GM12878 (cell line): ENCODE measurements at places on chromosomes 16 and 17.

DNA sequence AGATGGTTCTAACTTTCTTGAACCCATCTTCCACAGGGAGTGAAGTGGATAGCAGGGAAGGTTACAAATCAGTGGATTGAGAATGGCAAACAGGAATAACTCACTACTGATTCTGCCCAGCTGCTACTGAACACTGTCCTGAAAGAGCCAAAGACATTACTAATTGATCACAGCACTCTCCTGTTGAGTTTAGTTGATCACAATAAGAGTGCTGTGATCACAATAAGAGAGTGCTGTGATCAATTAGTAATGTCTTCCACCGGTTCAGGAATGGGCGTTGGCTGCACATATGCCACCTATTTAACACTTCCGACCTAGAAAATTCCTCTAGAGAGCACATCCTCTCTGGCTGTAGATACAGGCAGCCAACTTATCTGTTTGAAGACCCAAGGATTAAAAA is 11.4 kb downstream of the CFAP97D1 start:
- DNase-seq, result no peak

- DNase-seq, result no peak
These were observed 35.8 kb upstream of the BCAS3 start for GRCh38 chr17:60641810-60642220.

GRCh38 chr16:336269-336668 is 16.3 kb downstream of the AXIN1 start:
- no peak for DNase-seq

- DNase-seq, result no peak
These were observed 4.2 kb downstream of the KRT24 start for GRCh38 chr17:40699371-40699770.

GRCh38 chr16:83952587-83952939 is 477 bp upstream of the OSGIN1 start:
- no peak for DNase-seq

- no peak for DNase-seq
These were observed 53.8 kb downstream of the PDPK1 start for GRCh38 chr16:2591476-2592240.
